Stimulated activated CD8-positive, alpha-beta memory T cell treated with anti-CD3 and anti-CD28 coated beads, Interleukin-2, amount 100 ng/mL, for 1 hour (primary cell): ENCODE measurements at places on chromosomes 7 and 10.

DNA sequence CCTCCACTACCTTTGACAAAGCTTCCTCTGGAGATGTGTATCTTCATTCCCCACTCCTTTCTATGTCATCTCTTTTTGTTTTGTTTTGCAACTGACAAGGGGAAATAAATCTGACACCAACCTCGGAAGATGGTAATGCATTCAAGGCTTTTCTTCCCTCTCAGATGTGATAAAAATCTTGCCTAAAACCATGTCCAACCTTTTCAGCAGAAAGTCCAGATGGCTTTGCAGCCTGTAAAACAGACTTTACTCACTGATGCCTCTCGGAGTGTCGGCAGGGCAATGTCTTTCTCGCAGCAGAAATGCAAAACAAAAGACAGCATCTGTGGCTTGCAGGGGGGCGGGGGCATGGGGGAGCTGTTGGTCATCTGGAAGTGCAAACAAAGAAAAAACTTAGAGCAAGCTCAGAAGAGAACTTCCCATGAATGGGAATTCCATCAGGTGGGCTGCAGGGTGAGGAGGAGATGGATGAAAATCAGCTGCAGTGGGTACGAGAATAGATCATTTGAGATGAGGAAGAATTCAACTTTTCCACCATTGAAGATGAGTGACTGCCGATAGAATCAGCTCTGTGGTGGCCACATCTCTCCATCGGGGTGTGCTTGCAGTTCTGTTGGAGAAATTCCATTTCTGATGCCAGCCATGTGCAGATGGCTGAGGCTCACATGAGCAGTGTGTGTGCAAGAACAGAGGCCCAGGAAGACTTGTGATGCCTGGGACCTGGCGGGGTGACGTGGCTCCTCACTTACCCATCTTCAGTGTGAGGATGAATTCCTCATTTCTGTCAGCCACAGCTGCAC is 237.7 kb downstream of the WDR37 start:
- DNase-seq: no peak

- DNase-seq: no peak
Measured at GRCh38 chr7:27156508-27156898, at the start of gene HOXA7. Gene HOXA7 (minus strand): TSS chr7:27156675. CDS start chr7:27156545, 130 bp downstream.

GRCh38 chr10:114306116-114306973 is 67.3 kb downstream of the VWA2 start:
- DNase-seq: no peak

GRCh38 chr10:12909836-12910185 is 91.7 kb downstream of the CCDC3 start:
- no peak for DNase-seq

- DNase-seq: no peak
Measured at GRCh38 chr7:36048902-36049240, 104.2 kb upstream of the EEPD1 start.

DNA sequence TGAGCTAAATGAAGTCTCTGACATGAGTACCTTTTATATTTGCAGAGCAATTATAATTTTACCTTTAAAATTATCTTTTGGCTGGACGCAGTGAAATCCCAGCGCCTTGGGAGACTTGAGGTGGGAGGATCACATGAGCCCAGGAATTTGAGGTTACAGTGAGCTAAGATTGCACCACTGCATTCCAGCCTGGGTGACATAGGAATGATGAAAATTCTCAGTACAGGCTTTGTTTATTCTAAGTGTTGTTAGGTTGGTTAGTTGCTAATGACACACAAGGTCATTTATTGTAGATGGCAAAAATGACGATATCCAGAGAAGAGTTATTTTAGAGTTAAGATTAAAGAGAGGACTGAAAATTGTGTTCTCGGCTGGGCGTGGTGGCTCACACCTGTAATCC is 87.6 kb downstream of the XRCC2 start:
- no peak for DNase-seq

- no peak for DNase-seq
Measured at GRCh38 chr7:51253157-51253556, 63.5 kb downstream of the COBL start.

GRCh38 chr7:77531038-77531437 is 6.1 kb upstream of the PTPN12 start:
- no peak for DNase-seq

DNA sequence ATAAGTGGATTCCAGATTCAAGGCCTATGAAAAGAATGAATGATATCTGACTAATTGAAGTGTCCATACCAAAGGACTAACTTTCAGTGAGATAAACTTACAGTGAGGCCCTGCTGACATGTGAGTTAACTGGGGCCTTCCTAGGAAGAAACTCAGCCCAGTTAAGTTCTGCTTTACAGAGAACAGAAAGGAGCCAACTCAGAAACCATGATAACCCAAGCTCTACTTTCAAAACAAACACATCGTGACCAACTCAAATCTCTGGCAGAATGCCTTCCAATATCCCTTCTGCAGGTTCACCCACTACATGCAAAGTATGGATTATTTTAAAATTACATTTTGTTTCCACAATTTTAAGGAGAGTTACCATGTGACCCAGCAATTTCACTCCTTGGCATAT is 75.8 kb upstream of the MRLN start:
- no peak for DNase-seq

DNA sequence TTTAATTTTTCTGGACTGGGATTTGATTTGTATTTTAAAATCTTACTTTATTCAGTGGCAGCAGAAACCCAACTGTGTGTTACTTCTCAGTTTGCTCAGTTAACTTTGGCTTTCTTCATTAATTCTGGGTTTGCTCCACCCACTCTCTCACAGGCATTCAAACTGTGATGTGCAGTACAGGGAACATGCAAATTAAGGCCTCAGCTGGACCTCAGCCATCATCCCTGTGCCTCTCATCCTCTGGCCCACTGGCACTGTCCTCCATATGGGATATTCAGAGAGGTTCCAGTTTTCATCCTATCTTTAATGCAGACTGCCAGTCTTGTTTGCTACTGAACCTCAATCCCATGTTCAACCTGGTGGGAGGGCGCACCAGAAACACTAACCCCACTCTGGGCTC is 743.4 kb upstream of the IGFBP3 start:
- DNase-seq: no peak

DNA sequence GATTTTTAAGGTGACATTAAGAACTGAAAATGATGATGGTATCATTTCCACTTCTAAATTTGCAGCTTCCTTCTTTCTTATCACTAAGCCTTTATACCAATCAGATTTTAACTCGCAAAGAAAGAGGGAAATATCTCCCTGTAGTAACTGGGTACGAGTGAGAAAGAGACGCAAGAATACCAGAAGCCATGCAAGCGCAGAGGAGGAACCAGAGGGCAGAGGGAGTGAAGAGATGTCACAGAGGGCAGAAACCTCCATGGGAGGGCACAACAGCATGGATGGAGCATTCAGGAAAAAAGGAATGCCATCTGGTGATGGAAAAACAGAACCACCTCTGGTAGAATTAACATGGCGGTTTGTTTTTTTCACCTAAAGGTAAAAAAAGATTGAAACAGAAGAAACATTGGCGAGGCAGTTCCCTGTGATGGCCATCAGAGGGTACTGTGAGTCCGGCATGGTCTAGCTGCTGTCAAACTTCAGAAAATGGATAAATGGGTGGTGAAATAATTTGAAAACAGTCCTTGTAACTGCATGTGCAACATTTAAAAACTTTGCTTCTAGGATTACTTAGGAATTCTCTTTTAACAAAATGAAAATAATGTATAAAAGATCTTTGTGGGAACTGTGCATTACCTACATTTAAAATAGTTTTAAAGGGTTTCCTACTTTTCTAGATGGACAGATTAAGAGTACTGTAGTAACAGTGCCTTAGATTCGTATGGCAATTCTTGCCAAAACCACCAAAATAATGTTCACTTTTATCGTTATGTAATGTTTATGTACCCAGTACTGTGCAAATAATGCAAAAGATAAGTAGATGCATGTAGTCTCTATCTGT is 91.8 kb downstream of the ARHGAP12 start:
- no peak for DNase-seq

GRCh38 chr10:129550658-129551057 is 83.6 kb downstream of the MGMT start:
- DNase-seq: no peak

DNA sequence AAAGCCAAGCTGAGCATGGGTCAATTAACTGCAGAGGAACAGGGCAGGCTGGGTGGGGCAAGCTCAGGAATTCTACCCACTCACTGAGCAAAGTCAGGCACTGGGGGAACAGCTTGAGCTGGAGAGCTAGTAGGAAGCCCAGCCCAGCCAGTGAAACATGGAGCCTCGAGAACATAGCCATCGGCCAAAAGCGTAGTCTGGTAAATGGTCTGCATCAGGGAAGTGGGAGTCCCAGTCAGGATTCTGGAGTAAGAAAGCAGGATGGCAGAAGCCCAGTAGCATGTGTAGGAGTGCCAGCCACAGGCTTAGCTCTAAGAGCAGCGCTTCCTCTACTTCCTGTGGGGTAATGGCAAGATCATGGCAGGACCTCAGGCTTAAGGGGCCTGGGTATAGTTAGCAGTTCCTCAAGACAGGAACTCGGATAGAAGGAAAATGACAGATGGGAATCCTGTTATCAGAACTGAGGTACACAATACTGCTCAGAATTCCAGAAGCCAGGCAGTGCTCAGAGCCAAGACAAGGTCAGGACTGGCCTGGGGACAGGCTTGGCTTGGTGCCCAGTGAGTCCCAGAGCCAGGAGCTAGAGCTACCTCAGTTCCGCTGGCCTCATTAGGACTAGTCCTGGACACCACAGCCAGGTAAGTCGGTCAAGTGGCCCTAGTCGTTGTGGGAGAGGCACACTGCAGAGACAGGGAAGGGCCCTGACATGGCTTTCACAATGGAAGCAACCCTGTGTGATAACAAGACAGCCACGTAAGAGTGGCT is 65.4 kb upstream of the MXI1 start:
- DNase-seq: no peak

DNA sequence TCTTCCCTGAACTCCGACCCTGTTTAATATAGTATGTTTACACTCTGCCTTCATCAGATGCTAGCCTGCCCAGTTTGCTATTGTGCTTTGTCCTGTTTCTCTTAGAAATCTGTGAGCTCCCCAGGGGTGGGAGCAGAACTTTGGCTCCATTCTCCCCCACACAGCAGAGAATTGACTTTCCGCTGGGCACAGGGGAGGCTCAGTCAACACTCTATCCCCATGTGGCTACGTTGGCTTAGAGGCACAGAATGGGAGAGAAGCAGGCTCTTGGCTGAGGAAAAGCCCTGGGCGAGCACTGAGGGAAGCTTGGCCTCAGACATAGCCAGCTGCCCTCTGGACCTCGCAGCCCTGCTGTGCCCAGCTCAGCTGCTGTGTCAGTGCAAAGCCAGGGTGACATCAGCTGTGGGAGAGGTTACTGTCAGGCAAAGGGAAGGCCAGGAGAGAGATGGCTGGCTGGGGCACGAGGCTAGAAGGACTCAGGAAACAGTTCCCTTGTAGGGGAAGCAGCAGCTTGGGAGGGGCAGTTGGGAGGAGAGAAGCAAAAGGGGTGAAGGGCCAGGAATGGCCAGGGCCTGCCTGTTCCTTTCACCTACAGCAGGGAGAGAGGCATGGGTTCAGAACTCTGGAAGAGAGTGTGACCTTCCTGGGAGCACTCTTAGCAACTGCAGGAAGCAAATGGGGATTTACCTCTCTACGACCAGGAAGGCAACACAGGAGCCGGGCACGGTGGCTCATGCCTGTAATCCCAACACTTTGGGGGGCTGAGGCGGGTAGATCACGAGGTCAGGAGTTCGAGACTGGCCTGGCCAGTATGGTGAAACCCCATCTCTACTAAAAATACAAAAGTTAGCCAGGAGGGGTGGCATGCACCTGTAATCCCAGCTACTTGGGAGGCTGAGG is 5.8 kb upstream of the SCD start:
- DNase-seq: no peak

DNA sequence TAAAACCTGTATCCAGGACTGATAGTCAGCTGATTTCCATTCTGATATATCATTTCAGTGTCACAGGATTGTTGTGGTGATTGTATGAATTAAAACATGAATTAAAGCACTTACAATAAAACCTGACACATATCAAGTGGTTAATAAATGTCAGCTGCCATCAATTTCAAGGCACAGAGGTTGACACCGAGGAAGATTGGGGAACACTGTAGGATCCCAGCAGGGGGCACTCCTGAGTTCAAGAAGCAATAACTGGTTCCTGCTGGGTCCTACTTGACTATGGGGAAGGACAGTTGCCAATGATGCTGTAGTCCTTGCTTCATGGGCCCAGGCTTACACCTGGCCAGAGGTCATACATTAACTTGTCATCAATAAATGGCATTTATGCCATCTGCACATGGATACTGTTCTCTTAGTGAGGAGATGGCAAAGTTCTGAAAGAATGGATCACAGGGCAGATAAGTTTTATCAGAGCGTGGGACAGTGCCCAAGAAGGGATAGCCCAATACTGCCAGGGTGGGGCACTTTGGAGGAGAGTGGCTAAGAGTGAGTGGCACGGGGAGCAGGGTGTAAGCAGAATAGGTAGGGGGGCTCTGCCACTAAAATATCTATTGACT is 24.1 kb downstream of the FZD1 start:
- DNase-seq: no peak

- no peak for DNase-seq
Measured at GRCh38 chr7:47783456-47784223, 164.6 kb downstream of the PKD1L1 start.

DNA sequence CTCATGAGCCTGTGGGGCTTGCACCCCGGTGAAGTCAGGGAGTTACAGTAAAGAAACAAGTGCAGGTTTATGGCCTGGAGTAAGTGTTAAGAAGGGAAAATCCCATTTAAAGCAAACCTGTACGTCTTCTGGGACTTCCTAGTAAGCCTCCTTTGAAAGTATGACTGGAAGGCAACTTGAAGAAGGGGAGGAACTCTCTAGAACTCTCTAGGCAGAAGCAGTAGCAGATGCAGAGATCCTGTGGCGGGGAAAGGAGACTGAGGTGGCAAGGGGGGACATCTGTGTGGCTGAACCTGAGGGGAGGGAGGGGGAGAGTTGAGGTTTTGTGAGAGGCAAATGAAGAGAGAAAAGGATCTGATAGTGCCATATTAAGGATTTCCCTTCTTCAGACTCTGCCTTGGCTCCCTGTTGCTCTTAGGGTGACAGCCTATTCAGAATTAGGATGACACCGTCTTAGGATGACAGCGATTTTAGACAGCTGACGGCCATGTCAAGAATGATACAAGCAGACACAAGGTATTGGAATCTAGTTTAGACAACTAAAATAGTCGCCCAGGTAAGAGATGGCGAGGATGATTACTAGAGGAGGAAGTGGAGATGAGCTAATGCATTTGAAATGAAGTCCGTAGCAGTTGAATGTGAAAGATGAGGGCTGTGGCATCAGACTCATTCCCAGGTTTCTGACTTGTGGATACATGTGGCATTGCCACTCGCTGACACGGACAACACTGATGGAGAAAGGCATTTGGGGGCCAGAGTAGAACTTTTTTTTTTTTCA is 29.0 kb downstream of the CUL1 start:
- DNase-seq: no peak

DNA sequence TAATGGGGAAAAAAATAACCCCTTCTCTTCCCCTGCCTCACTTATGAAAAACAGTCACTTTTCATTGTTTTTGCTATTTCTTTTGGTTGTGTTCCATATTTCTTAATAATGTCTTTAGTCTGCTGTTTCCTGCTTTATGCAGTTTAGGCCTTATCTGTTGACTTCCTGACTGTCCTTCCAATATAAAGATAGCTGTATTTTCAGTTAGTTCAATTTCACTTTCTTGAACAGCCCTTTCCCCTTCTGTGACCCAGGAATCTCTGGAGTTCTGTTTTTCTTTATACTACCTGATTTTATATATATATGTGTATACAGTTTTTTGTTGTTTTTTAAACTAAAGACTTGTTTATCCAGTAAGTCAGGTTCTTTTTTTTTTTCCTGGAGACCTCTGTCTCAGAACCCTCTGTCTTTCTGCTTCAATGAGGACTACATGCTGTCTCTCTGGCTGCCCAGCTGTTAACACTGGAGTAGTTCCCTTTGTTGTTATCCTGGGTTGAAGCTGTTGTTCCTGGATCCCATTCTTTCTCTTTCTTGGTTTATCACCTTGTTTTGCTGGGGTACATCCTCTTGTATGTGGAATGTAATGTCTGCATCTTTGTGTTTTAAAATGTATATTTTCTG is 87.2 kb downstream of the GSDME start:
- no peak for DNase-seq
